ENCODE measurements at places on chromosomes 16 and 17.

DNA sequence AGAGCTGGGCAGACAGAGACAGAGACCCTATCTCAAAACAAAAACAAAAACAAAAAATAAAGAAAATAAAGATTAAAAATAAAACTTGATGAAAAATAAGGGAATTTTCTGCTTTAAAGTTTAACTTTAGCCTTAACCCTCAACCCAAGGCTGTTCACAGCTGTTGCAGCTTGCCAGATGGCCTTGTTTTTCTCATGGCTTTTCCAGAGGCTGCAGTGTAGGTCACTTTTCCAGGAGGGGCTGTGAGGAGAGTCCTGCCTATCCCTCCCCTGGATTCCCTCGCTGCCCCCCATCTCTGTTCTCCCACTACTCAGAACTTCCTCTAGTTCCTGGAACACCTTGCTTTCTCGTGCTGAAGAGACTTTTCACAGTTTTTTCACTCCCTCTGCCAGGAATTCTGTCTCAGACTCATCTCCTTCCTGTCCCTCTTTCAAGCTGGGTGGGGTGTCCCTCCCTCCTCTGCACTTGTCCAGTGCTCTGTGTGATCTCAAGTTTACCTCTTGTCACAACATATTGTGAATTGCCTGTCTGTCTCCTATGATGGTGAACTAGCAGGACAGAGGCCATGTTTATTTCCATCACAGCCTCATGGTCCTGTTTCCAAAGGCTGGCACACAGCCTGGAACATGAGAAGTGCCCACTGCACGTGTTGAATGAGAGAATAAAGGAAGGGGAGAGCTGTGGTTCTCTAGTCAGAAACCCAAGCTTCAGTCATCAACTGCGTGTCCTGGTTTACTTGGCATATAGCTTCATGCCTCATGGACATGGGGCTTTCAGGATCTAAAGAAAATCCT is 69.9 kb upstream of the MSI2 start:
- DNase-seq = no peak

DNA sequence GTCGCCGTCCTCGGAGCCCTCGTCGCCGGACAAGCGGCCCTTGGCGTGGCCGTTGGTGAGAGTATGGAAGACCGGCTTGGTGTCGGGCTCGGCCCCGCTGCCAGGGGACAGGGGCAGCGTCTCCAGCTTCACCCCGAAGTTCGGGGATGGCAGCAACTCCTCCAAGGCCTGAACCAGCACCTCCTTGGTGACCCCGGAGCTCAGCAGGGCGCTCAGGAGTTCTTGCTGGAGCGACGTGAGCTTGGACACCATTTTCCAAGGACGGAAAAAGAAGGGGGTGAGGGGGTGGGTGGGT is 279 bp downstream of the HNF1B start:
- no peak for DNase-seq

GRCh38 chr16:87653234-87653633 is 50.9 kb downstream of the JPH3 start:
- DNase-seq = no peak

DNA sequence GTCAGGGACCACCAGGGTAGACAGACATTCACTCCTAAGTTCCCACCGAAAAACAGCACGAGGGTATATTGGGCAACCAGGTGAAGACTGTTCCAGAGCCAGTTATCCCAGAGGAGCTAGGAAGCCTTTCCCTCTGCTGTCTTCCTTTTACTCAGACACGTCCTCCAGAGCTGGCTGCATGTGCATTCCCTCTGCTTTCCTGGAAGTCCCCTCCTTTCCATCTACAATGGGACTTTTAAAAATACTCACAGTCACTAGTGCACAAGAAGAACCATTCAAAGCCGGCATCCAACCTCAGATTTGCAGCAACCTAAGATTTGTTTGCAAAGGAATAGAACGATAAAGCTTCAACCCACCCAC is 32.5 kb upstream of the CRISPLD2 start:
- DNase-seq = no peak

GRCh38 chr17:11997972-11998233 is 628 bp upstream of the ZNF18 start:
- DNase-seq = no peak

DNA sequence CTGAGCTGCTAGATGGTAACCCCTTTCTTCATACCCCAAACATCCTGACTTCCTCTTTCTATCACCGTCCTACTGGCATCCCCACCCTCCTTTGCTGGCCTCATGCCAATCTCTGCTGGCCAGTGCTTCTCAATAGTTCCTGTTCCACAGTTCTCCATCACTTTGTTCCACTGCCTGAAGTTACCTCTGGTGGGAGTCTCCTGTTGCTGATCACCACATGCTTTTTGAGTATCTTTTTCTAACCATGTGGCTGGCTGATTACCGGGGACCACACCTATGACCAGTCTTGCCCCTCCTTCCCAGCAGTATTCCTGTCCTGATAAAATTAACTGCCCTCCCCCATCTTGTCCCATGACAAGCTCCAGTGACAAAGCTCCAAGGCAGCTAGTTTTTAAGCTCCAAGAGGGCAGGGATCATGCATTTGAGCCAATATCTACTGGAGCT is 380.4 kb upstream of the CCL2 start:
- no peak for DNase-seq

DNA sequence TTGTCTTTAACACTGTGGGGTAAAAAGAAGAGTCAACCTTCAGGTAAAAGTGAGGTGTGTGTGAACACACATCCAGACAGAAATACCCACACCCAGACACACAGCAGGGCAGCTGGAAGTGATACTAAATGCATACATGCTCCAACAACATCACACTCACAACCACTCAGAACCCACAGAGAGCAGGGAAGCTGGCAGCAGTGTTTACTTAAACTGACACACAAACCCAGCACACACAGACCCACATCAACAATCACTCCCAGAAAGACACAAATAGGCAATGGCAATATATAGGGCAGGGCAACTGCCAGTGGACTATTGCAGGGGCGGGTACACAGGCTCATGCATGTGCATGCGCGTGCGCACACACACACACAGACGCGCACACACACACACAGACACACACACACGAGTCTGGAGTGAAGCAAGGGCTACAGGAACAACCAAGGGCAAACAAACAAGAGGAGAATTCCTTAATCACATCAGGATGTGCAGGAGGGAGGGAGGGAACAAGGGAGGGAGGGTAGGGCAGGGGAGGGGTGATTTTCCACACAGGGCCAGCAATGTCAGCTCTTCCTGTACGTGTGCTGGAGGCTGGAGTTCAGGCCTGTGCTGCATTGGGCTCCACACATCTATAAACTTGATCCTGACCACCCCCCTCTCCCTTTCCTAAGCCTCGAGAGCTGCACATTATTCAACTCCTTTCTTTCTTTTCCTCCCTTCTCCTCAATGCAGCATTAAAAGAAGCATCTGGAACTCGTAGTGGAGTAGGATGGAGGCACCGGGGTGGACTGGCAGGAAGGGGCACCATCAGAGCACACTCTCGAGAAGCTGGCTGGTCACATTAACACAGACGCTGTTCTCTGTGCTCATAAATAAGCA is 30.1 kb downstream of the HIC1 start:
- DNase-seq = no peak

GRCh38 chr16:89924925-89925307 is 1.8 kb downstream of the TUBB3 start:
- DNase-seq = no peak

DNA sequence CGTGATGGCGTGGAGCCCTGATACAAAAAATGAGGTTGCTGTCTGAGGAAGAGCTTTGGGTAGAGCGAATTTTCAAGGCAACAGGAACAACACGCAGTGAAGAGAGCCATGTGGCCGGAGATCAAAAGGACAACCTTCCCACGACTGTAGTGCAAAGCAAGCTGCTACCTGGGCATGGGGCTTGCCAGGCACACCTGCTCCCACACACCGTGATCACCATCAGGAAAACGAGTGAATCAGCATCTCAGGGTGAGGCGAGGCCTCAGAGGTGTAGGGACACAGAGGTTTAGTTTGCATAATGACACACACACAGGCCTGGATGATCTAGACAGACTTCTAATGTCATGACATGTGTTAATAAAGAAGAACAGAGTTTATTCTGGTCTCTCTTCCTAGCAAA is 65.7 kb downstream of the PARN start:
- no peak for DNase-seq

- no peak for DNase-seq
These were observed 49.8 kb upstream of the CBX4 start for GRCh38 chr17:79888811-79889634.

GRCh38 chr17:65228734-65229620 is 91.8 kb downstream of the RGS9 start:
- no peak for DNase-seq

DNA sequence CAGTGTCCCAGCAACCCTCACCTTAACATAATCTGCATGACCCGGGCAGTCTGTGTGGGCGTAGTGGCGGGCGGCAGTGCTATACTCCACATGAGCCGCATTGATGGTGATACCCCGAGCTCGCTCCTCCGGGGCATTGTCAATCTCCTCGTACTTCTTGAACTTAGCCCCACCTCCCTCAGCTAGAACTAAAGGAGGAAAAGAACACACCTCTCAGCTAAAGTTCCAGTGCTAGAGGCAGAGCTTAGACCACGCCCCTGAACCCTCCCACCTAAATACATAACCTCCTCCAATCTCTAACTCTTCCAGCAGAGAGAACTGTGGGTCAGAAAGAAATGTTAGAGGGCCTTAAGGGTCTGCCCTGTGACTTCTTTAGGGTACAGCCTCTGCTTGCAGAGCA is 855 bp downstream of the TUFM start:
- no peak for DNase-seq

DNA sequence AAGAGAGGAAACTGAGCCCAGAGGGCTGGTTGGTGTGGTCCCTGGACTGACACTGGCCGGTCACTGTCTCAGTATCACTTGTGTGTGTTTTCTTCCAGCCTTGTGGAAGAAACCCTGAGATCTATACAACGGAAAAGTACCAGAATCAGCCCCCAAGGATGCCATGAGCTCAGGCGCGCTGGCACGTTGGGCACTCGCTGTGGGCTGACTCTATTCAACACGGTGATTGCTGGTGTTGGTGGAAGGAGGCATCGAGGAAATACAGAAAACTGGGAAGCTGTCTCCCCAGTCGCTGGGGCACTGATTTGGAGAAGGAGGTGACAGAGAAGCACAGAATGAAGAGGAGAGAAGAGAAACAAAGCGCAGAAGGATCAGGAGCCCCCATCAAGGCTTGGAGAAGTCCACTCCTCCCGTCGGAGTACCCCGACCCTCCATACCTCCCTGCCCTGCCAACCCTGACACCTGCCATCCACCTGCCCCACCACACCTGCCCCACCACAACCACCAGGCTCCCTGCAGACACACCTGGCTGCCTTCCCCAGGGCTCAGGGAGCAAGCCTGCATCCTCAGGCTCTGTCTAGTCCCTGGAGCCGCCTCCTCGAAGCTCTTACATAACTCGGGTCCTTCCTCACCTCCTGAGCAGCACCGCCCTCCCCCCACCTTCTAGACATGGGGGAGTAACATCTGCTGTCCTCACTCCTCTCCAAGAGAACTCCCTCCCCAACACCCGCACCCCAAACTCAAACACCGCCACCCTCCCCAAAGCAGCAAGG is 66.5 kb downstream of the RBFOX3 start:
- DNase-seq = no peak

DNA sequence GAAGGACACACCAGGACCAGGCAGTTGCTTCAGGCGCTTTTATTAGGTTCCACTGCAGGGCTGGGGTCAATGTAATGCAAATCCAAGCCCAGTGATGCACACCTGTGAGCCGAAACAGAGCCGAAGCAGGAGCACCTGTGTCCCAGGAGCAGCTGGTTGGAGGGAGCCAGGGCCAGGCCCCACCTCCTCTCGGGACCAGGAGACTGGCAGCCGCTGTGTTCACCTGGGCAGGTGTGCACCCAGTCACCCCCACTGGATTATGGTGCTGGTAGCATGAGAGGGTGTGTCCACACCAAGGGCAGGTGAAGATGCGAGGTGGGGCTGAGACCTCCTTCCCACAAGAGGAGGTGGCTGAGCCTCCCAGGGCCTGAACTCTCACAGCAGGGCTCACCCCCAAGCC is 4.7 kb upstream of the FAAP100 start:
- DNase-seq = no peak

- DNase-seq = no peak
These were observed 27.0 kb upstream of the COQ7 start for GRCh38 chr16:19040400-19040799.

DNA sequence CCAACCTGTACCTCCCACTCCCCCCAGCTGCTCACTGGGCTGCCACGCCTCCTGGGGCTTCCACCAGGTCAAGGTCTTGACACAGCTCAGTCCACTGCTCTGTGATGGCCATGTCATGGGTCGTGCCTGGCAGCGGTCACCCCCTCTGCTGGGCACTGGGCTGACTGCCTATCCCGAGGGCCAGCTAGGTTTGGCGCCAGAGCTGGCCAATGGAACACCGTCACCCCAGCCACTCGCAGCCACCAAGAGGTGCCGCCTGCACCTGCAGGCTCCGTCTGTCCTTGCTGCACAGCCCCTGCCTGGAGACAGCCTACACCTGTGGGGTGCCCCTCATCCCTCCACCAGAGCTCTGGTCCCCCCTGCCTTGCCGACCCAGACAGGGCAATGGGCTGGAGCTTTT is 4.5 kb upstream of the RAB40C start:
- no peak for DNase-seq

GRCh38 chr17:51045621-51046020 is 75.0 kb downstream of the SPAG9 start:
- no peak for DNase-seq

GRCh38 chr17:68293490-68294195 is 2.3 kb downstream of the ARSG start:
- DNase-seq = no peak

DNA sequence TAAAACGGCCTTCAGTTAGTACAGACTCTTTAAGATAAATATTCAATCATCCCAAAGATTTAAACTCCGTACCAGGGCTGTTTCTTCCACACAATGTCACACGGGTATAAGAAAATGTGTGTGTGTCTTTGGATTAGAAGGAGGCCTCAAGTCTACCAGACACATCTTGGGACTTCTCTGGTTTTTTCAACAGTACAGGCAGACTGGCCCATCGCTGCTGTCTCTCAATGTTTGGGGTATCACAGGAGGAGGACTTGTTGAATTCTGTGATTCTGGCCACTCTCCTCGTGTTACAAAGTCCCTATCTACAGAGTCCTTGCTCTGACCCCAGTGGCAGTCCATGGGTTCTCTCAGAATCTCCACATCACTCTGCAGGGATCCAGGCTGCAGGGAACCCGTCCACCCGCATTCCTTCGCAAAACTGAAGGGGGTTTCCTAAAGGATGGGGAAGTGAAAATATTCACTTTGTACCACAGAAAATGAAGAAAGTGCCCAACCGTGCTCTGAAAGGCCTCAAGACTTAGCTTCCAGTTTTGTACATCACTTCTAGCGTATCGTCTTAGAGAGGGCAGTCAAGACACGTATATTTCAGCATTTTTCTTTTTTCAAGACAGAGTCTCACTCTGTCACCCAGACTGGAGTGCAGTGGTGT is 373.2 kb downstream of the NPIPA8 start:
- DNase-seq = no peak

- DNase-seq = no peak
These were observed 3.4 kb downstream of the DNAJA2 start for GRCh38 chr16:46970089-46970488.

DNA sequence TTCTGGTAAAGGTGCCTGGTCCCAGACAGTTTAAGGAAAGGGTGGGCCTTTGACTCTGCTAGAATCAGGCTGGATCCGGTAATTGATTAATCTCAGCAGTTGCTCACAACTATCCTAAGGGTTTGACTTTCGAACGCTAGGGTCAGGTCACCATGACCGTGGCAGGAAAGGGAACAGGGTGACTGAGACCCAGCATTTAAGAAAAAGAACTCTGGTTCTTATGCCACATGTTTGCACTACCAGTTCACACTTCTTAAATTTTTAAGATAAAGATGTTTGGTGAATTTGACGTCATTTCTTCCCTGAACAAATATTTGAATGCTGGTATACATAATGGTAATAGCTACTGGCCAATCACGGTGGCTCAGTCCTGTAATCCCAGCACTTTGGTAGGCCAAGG is 52.2 kb downstream of the TEX14 start:
- no peak for DNase-seq

Measured in amniotic stem cell (primary cell).